RCC 7860 (cell line): ENCODE measurements at places on chromosomes 11 and 22.

GRCh38 chr11:103737747-103738146 lies 298.7 kb upstream of the DDI1 start:
- no peak for DNase-seq

GRCh38 chr11:85472953-85473352 lies 154.2 kb downstream of the DLG2 start:
- no peak for DNase-seq

GRCh38 chr11:19777039-19777376 lies 64.4 kb downstream of the NAV2 start:
- no peak for DNase-seq

GRCh38 chr11:123386796-123387510 lies 43.1 kb upstream of the GRAMD1B start:
- no peak for DNase-seq

DNA sequence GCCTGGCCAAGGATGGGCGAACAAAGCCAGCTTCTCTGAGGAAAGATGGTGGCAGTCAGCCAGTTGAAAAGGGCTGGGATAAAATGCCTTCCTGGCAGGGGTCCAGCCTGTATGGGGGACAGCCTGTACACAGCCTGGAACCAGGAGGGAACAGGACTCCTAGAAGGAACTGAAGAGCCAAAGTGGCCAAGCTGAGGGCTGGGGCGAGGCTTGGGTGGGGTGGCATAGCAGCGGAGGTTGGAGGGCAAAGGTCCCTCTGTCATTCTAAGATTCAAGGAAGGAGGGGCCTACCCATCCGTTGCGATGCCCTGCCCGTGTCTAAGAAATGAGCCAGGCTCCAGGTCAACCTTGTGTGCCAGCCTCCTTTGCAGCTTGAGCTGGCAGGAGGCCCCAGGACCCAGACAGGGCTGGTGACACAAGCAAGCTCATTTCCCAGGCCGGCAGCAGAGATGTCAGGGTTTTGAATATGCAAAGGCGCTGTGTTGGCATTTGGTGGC lies 22.6 kb downstream of the FADD start:
- no peak for DNase-seq

DNA sequence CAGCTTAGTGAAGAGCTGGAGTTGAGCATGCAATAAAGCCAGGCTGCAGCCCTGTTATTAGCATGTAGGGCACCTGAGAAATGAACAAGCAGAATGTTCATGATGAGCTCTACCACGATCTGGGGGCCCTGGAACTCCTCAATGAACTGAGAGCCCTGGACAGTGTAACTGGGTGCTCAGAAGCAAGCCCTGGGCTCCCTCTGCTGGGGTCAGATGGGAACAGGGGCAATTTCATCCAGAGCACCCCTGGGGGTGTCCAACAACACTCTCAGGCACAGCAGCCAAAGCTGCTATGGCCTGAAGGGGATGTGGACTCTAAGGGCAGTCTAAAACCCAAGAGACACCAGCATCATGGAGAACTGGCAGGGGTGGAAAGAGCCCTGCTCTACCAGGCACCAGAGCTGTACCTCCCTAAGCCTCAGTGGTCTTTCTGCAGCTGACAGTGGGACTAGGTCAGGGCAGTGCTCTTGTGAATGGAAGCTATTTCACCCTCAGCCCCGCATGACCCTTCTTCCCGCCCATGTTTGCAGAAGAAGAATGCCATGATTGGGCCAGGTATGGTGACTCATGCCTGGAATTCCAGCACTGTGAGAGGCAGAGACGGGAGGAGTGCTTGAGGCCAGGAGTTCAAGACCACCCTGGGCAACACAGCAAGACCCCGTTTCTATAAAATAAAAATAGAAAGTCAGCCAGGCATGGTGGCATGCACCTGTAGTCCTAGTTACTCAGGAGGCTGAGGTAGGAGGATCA lies 28.9 kb downstream of the THOC5 start:
- DNase-seq, result peak; percentile 10

GRCh38 chr11:20874358-20874757 lies 205.0 kb downstream of the NELL1 start:
- no peak for DNase-seq

DNA sequence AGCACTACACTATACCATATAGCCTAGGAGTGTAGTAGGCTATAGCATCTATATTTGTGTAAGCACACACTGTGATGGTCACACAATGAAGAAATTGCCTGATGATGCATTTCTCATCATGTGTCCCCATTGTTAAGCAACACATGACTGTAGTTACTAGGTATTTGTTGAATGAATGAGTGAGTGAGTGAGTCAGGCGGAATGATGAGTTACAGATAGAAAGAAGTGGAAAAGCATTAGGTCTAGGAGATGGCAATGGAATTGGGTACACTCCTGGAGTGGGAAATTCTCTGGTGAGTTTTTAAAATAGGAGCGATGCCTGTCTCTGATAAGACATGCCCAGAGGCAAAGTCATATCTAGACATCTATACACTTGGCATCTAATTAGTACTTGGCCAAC lies 160.5 kb upstream of the TBCEL start:
- no peak for DNase-seq

- peak; percentile 93 for DNase-seq
These were observed 71.5 kb downstream of the CYTH4 start for GRCh38 chr22:37353839-37354238.

DNA sequence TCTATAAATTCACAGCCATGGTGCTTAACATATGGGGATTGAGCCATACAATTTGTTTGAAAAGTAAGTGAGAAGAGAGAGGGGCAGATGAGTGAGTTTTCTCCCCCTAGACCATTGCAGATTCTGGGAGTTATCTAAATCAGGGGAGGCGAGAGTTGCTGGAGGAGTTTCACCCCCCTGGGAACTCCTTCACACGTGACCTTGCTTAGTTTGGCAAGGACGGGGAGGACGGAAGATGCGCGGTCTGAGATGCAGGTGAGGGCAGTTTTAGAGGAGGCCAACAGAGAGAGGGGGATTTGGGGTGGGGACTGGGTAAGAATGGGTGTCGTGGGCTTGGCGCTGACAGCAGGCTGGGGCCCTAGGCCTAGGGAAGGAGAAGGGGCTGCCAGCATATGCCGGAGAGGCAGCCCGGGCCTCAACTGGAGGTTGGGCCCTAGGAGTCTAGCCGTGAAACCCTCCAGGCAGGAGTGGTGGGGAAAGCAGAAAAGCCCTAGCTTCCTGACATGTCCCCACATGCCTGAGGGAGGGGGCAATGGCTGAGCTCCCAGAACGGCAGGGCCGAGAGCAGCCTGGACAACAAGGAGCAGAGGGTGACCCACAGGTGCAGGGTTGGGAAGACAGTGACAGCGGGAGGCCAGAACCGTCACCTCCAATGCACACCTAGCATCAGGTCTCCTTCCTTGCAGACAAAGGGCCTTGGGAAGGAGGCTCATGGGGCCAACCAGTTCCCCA lies 63.9 kb downstream of the ELFN2 start:
- DNase-seq, result no peak

DNA sequence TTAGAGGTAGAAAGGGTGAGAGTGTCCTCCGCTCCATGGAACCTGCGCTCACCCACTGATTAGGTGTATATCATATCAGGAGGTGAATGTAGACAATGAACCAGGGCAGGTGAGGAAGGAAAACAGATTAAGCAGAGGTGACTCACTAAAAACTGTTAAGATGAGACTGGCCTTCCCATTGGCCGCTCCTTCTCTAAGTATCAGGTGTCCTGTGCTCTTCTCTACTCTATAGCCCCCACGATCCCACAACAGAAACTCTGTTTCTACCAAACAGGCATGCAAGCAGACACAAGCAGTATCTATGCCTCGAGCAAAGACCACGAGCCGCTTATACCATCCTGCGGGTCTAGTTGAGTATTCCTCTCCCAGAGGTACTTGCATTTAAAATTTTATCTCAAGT lies 103.1 kb downstream of the SNX19 start:
- no peak for DNase-seq

- DNase-seq, result peak; percentile 33
These were observed 15.7 kb upstream of the AIFM3 start for GRCh38 chr22:20951151-20951931.

- peak; percentile 83 for DNase-seq
These were observed 128.9 kb downstream of the CCDC34 start for GRCh38 chr11:27234043-27234668.

DNA sequence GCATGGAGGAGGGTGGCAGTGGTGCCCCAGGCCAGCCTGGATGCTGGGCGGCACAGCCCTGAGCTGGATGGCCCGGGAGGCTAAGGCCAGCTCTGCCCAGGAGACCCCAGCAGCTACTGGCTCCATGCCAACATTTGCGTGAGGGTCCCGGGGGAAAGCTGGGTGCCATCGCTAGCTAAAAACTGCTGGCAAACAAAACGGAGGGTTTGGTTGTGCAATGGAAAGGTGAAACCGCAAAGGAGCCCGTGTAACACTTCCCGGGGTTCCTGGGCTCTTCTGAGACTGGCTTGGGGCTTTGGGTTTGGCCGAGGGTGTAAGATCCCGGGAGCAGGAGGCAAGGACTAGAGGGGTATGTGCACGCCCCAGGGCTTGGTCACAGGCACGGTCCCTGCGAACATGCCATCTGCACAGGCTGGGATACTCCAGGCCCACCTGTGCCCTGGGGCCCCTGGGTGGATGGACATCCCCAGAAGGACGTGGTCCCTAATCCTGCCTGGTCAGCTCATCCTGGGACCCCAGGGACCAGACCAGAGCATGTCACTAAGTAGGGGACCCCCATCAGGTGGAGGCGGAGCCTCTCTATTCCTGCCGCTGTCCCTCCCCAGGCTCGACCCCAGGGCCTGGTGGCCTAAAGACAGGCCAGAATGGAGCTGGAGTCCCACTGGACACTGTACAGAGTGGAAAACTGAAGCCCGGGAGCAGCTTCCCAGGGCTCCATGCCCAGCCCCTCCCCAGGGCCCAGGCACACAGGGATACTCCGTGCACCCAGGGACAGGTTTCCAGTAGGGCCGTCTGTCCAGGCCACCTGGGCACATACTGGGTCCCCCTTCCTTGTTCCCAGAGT lies 44.6 kb downstream of the IGF2 start:
- no peak for DNase-seq

- no peak for DNase-seq
These were observed 10.7 kb downstream of the STIM1 start for GRCh38 chr11:3866206-3866605.

- peak; percentile 25 for DNase-seq
These were observed 579 bp downstream of the TANGO2 start for GRCh38 chr22:20021196-20022181.

DNA sequence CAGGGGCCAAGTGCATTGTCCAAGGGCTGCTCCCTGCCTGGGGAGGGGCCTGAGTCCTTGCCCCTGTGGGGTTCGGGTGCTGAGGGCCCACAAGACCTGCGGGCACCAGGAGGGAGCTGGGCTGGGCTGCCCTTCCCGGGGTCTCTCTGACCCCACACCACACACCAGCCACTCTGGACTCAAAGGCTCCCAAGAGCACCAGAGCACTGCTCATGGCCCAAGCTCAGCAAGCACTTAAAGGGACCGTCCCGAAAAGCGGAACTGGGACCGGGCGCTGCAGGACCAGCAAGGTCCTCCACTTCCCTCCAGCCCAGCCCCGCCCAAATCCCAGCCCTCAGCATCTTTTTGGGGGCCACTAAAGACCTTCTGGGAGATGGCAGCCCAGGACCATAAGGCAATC lies 5.3 kb downstream of the LSP1 start:
- no peak for DNase-seq

- DNase-seq, result no peak
These were observed 46.7 kb upstream of the SLC37A2 start for GRCh38 chr11:125016413-125016812.

- no peak for DNase-seq
These were observed at the start of gene LARGE2 for GRCh38 chr11:45922425-45923082. Gene LARGE2, plus strand, starts transcription at chr11:45922656. Its CDS starts 227 bp downstream, at chr11:45922883.

- no peak for DNase-seq
These were observed 32.4 kb upstream of the EED start for GRCh38 chr11:86212019-86212611.

- no peak for DNase-seq
These were observed 2.2 kb downstream of the LAYN start for GRCh38 chr11:111542606-111543275.

DNA sequence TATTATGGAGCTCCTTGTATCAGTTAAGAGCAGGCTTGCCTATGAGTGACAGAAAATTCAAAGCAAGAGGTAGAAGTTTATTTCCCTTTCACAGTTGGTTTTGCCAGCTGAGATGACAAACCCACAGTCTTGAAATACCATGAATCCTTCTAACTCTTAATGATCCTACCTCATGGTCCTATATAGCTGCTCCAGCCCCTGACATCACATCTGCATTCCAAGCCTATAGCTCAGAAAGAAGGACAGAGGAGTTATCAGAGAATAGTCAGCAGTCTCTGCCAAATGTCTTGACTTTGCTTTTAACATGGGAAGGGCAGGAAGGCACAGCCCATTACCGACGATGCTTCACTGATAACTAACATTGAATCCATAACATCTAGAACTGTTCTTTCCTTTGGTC lies 76.2 kb downstream of the APIP start:
- DNase-seq, result no peak

DNA sequence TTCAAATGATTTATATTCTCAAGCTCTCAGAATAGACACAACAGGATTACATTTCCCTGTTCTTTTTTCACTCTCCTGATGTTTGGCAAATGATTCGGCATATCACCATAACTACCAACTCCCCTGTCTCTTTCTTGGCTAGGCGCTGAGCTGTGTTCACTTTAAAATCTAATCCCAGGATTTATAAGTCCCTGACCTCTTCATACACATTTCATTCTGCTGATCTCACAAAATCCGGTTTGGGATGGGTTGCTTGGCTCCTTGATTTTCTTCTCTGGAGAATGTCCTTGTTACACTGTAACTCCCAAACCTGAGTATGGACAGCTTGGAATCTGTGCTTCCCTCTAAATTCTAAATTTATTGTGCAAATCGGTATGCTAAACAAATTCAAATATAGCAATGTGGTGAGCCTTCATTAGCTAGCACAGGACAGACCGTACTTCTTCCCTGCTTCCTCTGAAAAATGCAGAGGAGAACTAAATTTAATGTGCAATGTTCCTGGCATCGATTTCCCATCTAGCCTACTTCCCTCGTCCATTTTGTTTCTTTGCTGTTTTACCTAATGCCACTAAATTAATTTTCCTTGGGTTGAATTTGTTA lies 858.5 kb upstream of the FAT3 start:
- no peak for DNase-seq

GRCh38 chr11:23957314-23957713 lies 539.5 kb upstream of the LUZP2 start:
- no peak for DNase-seq

- DNase-seq, result no peak
These were observed 1.4 kb downstream of the PI4KA start for GRCh38 chr22:20857247-20857643.

GRCh38 chr11:17414317-17414737 lies 25.9 kb upstream of the KCNJ11 start:
- no peak for DNase-seq

- no peak for DNase-seq
These were observed 12.6 kb downstream of the UPB1 start for GRCh38 chr22:24507716-24508115.
